ENCODE measurements at places on chromosomes 13 and 19.

DNA sequence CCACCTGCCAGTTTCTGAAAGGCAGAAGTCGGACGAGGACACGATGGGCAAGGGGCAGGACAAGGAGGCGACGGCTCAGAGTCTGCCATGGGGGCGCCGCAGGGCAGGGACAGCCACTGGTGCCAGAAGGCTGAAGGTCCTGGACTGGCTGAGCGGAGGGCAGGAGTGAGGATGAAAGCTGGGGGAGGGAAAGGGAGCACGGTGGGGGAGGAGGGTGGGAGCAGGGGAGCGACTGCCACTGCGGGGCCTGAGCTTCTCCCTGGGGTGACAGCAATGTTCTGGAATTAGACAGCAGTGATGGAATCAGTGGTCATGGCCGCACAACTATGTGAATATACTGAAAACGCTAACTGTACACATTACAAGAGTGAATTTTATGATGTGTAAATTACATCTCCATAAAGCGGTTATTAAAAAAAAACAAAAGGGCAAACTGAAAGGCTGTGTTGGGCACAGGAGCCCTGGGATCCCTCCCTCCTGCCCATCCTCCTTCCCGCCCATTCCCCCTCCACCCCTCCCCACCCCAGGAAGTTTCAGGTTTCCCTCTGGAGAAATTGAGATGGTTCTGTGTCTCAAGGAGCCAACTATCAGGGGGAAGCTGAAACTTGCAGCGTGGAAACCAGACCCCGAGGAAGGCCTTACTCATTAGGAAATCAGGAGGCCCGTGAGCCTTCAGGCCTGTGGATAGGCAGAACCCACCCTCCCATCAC, 15.9 kb downstream of the MLLT1 start:
- no peak for DNase-seq

DNA sequence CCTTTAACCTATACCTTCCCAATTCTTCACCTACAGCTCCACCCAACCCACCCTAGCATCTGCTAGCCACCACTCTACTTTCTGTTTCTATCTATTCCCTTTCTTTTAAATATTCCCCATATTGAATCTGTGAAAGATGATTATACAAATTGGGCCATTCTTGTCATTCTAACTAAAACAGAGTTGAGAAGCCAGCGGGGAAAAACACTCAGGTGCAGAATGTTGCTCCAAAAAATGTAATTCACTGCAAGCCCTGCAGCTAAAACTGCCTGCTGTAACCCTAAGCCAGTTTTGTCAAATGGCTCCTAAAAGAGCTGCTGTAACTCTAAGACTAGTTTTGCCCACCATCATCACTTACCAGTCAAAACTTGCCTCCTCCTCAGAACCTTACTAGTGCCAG, 1468.6 kb upstream of the MIR17HG start:
- no peak for DNase-seq

DNA sequence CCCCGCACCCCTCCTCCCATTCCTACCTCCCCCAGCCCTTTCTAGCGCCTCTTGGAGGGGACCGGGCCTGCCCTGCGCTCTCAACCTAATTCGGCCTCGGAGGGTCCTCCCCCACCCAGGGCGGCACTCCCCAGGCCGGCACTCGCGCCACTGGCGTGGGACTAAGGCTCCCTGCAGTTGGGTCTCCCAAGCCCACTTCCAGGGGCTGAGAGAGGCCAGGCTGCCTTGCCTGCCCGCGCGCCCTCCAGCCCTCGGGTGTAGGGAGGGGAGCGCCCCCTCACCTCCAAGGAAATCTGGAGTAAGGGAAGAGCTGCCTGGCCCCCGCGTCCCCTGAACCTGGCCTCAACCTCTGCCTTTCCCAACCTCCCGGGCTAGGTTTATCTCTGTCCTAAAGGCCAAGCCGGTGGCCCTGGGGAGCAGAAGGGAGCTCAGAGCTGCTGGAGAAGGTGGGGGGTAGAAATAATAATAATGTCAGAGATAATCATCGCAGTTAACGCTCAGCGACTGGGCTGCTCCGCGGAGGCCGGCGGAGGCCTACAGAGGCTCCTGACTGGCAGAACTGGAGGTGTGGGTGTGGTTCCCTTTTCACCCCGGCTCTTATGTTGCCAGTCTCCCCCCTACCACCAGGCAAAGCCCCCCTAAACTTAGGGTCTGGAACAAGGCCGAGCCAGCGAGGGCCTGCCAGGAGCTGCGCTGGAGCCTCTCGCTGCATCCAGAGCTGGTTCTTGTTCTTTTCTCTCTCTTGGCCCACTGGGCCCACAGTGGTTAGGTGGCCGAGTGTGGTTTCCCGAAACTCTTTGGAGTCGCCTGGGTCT, 9.6 kb downstream of the ZIC2 start:
- no peak for DNase-seq

DNA sequence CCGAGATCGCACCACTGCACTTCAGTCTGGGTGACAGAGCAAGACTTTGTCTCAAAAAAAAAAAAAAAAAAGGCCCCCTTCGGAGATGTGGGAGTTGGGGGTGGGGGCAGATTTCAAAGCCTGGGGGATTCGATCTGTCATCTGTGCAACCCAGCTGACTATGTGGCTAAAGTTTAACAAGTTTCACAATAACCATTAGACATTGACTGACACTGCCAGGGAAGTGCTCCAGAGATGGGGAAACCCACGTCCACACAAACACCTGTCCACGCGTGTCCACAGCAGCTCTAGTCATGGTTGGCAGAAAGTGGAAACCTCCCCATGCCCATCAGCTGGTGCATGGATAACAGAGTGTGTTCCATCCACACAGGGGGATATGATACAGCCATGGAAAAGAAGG, 37.6 kb upstream of the HOMER3 start:
- peak; percentile 84 for DNase-seq

DNA sequence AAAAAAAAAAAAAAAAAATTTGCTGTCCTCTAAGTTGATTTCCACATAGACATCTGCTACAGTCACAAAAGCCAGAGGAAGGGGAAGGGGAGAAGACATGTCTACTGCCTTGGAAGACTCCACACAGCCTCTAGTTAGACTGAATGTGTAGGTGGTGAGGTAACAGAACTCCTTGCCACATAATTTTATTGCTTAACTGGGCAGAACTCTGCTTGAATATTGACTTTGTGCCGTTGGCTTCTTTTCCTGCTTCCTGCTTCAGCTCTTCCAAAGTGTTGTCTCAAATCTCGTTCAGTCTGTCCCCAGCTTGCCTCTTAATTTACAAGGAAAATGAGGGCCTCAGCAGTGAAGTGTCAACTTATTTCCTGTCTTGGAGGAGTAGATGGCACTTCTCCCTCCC, 37.1 kb downstream of the ESD start:
- DNase-seq, result peak; percentile 78

GRCh38 chr13:39016087-39016486, 21.8 kb downstream of the PROSER1 start:
- DNase-seq, result no peak

GRCh38 chr13:42876270-42876714, 94.9 kb downstream of the FAM216B start:
- no peak for DNase-seq

DNA sequence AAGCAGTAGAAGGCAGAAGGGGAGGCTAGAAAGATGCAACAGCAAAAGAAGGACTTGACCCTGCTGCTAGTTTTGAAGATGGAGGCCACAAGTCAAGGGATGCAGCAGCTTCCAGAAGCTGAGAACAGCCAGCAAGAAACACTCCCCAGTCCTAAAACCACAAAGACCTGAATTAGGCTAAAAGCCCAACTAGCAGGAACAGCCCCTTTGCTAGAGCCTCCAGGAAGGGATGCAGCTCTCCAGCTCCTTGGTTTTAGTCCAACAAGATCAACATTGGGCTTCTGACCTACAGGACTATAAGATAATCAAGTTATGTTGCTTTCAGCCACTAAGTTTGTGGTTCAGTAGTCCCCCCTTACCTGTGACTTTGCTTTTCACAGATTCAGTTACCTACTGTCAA, 10.5 kb upstream of the LATS2 start:
- peak; percentile 26 for DNase-seq

DNA sequence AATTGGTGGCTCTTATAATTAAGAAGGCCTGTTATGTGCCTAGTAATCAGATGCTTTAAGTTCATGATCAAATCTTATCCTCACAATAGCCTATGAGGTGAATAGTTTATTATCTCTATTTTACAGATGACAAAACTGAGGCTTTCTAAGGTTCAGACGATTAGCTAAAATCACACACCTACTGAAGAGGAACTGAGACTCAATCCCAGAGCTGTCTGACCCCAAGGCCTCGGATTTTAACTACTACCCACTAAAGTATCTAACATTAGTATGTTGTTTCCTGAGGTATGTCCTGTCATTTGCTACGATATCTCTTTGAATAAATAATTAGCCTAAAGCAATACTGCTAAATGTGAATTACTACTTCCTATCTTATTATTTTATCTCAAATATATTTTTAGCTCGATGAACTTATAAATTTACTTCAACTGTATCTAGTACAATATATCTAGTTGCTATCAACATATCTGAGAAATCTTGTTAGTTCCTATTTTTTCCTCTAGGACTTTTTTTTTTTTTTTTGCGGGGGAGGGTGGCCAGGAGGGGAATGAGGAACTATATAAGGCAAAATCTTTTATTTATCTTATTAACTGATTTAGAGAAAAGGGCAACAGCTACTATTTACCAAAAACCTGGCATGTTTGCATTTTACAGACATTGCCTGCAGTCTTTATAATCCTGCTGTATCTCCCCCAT, 118.5 kb downstream of the ABCC4 start:
- DNase-seq, result no peak

- DNase-seq, result peak; percentile 77
Observed at GRCh38 chr13:79258489-79258888, 147.6 kb downstream of the RBM26 start.

- DNase-seq, result peak; percentile 4
Observed at GRCh38 chr13:35927567-35928021, 203.6 kb downstream of the DCLK1 start.

DNA sequence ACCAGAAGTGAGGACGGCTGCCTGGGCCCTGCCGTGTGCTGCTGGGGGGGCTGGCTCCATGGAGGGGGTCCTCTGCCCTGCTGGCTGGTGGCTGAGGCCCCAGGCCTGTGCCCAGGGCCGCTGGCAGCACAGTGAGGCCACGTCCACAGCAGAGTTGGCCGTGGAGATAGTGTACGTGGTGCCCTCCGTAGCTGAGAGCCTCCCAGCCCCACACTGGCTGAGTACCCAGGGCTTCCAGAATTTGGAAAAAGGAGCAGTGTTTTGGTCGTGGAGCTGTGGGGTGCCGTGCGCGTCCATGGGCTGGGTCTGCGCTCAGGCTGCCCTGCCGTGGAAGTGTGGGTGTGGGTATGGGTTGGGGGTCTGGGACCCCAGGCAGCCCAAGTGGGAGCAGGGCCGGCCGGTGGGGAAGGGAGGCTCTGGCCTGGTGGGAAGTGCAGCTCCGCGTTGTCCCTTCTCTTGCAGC, 5.9 kb downstream of the PTBP1 start:
- DNase-seq, result no peak

DNA sequence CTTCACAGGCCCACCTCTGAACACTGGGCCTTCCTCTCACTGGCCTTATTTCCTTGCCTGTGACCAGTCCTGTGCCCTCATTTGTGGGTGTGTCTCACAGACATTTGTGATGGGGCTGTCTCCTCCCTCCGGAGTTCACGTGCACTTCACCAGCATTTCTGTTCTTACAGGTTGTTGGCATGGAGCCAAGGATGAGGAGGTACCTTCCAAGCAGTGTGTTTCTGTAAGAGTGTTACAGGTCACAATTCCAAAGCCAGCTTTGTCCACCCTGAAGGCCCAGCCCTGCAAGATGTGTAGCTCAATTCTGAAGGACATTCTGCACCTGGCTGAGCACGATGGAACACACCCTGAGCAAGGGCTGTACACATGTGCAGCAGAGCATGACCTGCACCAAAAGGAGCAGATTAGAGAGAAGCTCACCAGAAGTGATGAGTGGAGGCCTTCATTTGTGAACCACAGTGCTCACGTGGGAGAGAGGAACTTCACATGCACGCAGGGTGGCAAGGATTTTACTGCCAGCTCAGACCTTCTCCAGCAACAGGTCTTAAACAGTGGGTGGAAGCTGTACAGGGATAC, 8.1 kb downstream of the ZNF749 start:
- no peak for DNase-seq

DNA sequence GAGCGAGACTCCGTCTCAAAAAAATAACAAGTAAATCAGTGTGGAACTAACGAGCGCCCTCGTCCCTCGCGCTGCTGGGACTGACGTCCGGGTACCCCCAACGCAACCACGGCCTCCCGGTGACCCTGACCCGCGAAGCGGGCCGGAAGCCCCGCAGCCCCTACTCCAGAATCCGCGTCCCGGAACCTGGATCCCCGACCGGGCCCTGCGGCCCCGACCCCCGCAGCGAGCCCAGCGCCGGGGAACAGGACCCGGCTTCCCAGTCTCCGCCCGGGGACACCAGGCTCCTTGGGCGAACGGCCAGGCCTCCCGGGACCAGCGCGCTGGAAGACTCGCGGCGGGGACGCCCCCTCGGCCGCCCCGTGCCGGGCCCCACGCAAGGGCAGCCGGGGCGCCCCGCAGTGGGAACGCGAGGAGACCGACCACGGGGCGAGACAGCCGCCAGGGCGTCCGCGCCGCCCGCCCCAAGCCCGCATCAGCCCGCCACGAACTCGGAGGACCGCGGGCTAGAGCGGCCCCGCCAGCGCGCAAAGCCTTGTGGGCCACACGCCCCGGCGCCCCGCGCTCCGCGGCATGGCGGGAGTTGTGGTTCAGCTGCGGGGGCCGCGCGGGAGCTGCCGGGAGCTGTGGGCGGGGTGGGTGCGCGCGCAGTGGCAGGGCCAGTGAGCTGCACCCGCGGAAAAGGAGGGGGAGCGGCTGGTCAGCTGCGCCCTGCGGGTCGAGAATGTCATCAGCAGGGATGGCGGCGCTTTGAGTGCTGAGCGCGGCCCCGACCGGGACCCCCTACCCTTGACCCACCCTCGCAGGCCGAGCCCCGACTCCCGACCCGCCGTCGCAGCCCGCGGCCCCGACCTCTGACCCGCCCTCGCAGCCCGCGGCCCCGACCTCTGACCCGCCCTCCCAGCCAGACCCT, 7.5 kb upstream of the MADCAM1 start:
- DNase-seq, result peak; percentile 92

GRCh38 chr13:29159871-29160270, 339.7 kb downstream of the MTUS2 start:
- peak; percentile 10 for DNase-seq

DNA sequence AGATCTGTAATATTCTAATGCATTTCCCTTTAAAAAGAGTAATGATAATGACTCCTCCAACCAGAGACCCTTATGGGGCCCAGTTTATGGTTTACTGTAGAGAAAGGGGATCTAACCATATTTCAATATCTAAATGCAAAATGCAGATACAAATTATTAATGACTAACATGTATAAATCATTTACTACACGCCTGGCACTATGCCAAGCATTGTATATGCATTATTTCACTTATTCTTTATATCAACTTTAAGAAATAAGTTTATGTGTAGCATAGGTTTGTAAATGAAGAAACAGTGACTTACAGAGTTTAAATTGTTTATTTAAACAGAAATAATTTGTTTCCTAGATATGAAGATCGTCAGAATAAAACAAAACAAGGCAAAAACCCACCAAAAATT, 86.2 kb upstream of the SCEL start:
- DNase-seq, result no peak

- no peak for DNase-seq
Observed at GRCh38 chr13:51380269-51380668, 40.8 kb downstream of the SERPINE3 start.

- DNase-seq, result no peak
Observed at GRCh38 chr19:10669246-10669645, 15.1 kb downstream of the ILF3 start.

GRCh38 chr13:22062478-22063205, 391.8 kb downstream of the FGF9 start:
- no peak for DNase-seq

GRCh38 chr13:32028711-32029110, 2.9 kb upstream of the FRY start:
- no peak for DNase-seq
